ENCODE measurements at places on chromosomes 11 and 22.

GRCh38 chr22:49305214-49305965 is 522.3 kb downstream of the BRD1 start:
- DNase-seq = no peak

- no peak for DNase-seq
These were observed 795.5 kb downstream of the METTL15 start for GRCh38 chr11:28903716-28904115.

- no peak for DNase-seq
These were observed 387.8 kb downstream of the SOX6 start for GRCh38 chr11:15968461-15969130.

GRCh38 chr11:130653838-130654636 is 205.6 kb downstream of the ADAMTS15 start:
- no peak for DNase-seq

- DNase-seq = no peak
These were observed 99.4 kb upstream of the MTMR2 start for GRCh38 chr11:96023275-96023674.

DNA sequence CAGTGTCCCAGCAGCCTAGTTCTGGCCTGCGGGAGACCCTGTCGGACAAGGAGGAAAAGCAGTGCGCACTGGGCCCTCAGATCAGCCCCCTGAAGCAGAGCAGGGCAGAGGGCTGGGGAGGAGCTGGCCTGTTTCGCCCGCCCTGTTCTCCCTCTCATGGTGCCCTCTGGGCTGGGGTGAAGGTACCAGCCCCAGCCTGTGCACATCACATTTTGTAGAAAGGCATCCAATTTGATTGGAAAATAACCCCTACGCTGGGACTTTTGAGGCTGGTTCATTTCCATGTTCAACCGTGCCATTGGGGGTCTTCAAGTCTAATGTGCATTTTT is 832 bp upstream of the NAP1L4 start:
- no peak for DNase-seq

- DNase-seq = no peak
These were observed 49.8 kb upstream of the PLET1 start for GRCh38 chr11:112310419-112310818.

DNA sequence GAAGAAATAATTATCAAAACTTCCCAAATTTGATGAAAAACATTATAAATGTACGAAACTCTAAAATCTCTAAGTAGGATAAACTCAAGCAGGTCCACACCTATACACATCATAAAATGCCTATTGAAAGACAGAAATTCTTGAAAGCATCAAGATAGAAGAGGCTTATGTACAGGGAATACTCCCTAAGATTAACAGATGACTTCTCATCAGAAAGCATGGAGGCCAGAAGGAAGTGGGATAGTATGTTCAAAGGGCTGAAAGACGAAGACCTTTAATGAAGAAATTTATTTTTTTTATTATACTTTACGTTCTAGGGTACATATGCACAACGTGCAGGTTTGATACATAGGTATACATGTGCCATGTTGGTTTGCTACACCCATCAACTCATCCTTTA is 45.3 kb upstream of the KCNA4 start:
- no peak for DNase-seq

GRCh38 chr22:39367035-39367434 is 17.2 kb downstream of the SYNGR1 start:
- DNase-seq = no peak

DNA sequence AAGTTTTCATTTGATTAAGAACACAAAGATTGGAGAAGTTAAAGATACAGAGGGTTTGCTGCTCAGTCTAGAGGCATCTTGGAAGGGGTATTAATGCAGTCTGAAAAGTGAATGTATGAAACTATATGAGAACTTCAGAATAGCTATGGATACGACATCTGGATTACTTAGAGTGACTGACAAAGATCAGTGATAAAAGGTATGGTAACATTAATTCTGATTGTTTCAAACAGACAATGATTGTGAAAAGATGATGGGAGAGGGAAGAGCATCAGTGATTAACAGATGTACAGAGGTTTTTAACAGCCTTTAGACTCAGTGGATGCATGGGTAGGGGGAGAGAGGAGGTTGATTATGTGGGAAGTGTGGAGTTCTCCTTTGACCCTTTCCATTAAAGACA is 919.4 kb upstream of the CNTN5 start:
- DNase-seq = no peak

GRCh38 chr11:94734563-94735275 is 33.4 kb upstream of the AMOTL1 start:
- DNase-seq = no peak

DNA sequence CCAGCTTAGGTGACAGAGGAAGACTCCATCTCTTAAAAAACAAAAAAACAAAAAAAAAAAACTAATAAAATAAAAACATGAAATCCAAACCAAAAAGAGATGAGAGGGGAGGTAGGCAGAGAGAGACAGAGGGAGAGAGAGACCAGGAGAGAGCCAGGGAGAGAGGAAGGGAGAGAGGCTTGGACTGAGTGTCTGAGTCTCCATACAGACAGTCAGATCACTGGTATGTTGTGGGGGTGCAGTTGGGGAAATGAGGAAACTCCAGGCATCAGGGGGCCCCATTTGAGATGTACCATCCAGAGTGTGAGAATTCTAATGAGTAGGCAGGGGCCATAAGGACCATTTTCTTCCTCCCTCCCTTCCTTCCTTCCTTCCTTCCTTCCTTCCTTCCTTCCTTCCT is 53.1 kb upstream of the SEPTIN5 start:
- DNase-seq = no peak

GRCh38 chr11:1639102-1639620 is 9.6 kb downstream of the KRTAP5-5 start:
- peak; percentile 10 for DNase-seq

DNA sequence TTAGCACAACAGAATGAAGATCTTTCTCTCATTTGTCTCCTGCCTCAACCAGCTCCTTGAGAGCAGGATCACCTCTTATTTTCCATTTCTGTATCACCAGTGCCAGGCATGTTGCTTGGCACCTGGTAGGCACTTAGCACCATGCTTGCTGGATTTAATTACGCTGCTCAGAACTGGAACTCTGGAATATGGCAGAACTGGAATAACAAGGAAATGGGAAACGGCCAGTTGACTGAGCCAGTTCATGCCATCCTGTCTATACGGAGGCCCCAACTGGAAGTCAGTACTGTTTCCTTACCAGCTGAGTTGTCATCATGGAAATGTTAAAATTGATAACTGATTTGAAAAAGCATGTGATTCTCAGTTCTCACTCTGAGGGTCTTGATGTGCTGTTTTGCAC is 69.5 kb upstream of the YWHAH start:
- no peak for DNase-seq

GRCh38 chr11:7983832-7984590 is 3.1 kb upstream of the EIF3F start:
- no peak for DNase-seq

DNA sequence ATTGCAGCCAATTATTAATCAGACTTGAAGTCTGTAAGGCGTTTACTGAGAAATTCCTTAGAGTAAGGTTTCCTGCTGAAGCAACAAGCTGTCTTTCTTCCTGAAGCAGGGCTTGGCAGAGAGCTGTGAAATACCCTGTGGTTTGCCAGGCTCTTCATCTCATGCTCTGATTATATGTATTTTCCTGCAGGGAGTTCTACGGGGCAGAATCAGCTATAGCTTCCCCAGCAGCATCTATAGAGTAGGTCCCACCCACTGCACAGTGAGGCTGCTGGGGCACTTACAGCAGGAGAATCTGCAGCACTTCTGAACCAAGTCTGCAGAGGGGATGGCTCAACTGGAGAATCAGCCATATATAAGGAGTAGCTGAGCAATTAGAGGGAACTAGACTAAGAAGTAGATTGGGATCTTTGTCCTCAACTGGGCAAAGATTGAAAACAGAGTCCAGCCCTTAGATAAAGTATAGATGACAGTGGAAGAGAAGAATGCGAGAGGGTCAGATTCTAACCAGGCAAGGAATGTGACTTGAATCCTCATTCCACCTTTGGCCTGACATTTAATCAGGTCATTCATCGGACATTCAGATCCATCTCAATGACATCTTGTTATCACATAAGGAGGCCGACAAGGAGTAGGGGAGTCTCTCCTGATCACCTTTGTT is 37.6 kb downstream of the CNTF start:
- DNase-seq = no peak

DNA sequence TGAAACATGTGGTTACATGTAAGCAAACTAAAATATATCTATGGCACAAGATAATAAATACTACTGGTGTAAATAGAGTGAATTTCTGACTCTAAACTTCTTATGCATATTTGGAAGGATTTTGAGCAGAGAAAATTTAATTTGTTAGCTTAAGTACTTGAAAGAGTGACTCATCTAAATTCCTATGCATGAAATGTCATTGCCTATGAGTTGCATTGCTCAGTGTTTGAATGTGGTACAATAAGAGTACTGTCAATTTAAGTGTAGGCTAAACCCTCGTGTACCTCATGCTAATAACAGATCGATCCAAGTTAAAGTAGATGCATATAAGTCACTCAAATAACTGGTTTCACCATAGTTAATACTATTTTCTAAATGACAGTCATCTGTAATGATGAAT is 5.3 kb upstream of the CARD18 start:
- no peak for DNase-seq

DNA sequence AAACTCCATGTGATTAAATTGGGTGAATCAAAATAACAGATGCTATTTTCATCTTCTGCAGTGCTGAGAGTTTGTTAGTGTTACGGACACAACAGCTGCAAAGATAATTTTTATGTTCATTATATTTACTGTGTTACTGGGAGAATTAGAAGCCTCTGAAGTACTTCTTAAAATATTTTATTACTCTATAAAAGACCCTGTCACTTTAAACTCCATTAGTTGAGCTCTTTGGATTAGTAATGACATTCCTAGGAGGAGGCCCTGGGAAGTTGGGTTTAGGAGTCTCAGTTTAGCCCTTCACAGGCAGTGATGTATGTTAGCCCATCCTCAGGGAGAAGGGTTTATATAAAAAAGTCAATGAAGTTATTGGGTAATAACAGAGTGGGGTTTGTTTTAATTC is 596.7 kb downstream of the JRKL start:
- DNase-seq = no peak

- no peak for DNase-seq
These were observed 10.4 kb upstream of the SEPTIN5 start for GRCh38 chr22:19703869-19704268.

DNA sequence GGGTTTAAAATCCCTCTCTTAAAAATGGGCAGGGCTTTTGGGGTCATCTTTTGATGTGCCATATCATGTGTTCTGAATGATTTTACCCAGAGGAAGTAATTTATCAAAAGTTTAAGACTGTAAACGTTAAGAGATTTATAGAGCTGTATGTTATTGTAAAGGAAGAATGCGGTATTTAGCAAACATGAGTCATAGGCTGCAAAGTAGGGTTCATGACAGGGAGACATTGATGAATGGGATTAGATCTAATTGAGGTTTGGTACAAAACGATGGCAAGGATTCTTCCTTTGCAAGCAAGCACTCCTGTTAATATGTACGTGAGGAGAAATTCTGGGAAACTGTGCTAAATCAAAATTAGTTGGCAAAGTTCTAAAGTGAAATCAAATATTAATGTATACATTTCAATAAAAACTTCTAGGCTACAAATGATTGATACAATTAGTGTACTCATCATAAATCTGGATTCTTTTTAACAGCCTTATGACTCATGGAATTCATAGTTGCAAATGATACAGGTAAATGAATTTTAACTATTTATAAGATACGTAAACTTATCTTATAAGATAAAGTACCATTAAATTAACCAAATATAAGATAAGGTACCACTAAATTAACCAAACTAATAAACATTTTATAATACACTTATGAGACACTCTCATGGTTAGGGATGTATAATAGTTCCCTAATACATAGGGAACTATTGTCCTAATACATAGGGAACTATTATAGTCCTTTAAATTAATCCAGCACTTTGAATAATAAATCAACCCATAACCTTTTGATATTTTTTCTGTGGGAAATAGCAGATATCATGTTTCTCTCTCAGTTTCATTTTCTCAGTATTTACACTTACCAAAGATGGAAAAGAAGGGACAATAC is 58.4 kb downstream of the KIF18A start:
- no peak for DNase-seq

All from pulmonary artery endothelial cell (primary cell).